Vagina (tissue), 2 donors: ENCODE measurements at places on chromosomes 11 and 22. TPM values are rescaled to one million over a fixed set of nuclear protein-coding genes. Genes with fewer than 3 reads are reported as not detected.

Gene CCDC134
- total RNA-seq, result 8.8 TPM

Gene DLG2
- total RNA-seq, result 10.1 TPM

Gene ARCN1
- total RNA-seq, result 78.6 TPM

Gene RIMBP3C
- total RNA-seq, result not detected

Gene CCDC88B
- total RNA-seq, result 7.9 TPM

Gene LDHAL6A
- total RNA-seq, result not detected

Gene C11orf91
- not detected for total RNA-seq

Gene CBL
- total RNA-seq, result 15.5 TPM

Gene TUT1
- total RNA-seq, result 12.0 TPM

Gene LYVE1
- 62.9 TPM for total RNA-seq

Gene CBX7
- total RNA-seq, result 98.0 TPM

Gene MMP12
- not detected for total RNA-seq

Gene MYH9
- 333 TPM for total RNA-seq

Gene AP1B1
- 60.9 TPM for total RNA-seq

Gene RCE1
- total RNA-seq, result 23.6 TPM

Gene ROBO4
- 39.8 TPM for total RNA-seq

Gene MRGPRX3
- not detected for total RNA-seq

Gene GGTLC3
- total RNA-seq, result not detected

Gene UBQLNL
- 0.98 TPM for total RNA-seq

Gene PKNOX2
- 3.4 TPM for total RNA-seq

Gene NPTXR
- total RNA-seq, result 9.3 TPM

Gene MAPK8IP2
- 3.2 TPM for total RNA-seq

Gene CCDC87
- 0.74 TPM for total RNA-seq

Gene NXPE4
- total RNA-seq, result not detected

Gene FOLR2
- 19.4 TPM for total RNA-seq

Gene TLCD5
- 3.7 TPM for total RNA-seq
